NCI-H446 (cell line): ENCODE measurements at places on chromosomes 5 and 9.

- peak; percentile 15 for DNase-seq
These were observed at the start of gene FAM169A for GRCh38 chr5:74865804-74866595. Gene FAM169A (minus strand): TSS chr5:74866387. CDS start chr5:74841676, 24,711 bp downstream.

DNA sequence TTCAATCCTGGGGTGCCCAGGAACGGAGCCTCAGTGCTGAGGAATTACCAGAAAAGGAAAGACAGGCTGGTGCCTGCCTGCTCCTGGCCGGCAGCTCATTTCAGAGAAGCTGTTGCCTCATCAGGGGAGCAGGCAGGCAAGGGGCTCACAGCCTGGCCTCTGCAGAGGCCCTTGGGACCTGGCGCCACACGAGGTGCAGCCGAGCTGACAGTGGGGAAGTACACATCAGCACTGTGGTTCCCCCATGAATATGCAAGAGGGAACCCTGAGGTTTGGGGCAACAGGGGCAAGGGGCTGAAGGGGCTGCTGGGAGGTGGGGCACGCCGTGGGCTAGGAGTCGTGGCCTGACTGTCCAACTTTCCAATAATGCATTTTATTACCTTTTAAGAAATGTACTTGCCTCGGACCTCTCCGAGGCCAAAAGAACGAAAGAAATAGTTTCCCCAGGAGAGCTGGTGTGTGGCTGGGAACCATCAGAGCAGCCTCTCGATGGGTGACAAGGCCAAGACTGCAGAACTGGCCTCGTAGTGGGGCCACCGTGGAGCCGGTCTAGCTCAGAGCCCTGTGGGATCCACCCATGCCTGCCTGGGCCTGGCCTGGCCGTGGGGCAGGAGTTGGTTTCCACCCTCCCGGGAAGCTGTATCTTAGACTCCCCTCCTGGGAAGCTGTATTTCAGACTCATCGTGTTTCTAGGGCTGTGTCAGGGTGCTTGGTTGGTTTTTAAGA lies 198.6 kb downstream of the PAX5 start:
- DNase-seq = no peak

- DNase-seq = no peak
These were observed 627.1 kb downstream of the PDE4D start for GRCh38 chr5:59266410-59266809.

GRCh38 chr9:22112870-22113821 lies 104.0 kb upstream of the CDKN2B start:
- no peak for DNase-seq

- DNase-seq = no peak
These were observed 36.7 kb upstream of the ZCCHC7 start for GRCh38 chr9:37083654-37084053.

GRCh38 chr9:114130624-114131277 lies 24.6 kb upstream of the COL27A1 start:
- no peak for DNase-seq

DNA sequence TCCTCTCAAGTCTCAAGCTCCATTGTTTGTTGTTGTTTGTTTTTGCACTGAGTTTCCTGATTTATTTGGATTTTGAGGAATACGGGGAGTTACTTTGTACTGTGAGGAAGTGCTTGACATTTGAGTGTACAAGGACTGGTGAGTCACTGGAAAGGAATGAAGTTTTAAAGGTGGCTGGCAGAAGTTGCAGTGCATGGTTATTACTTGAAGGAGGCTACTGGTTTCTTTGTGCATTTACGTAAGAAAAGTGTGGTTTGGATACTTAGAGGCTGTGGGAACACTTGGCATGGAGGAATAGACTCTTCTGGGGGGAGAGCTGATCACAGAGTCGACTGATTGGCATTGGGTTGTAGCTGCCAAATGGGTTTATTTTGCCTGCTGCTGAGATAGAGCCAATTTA lies 919.0 kb downstream of the TAF11L14 start:
- no peak for DNase-seq

GRCh38 chr5:15615859-15616258 lies 115.9 kb downstream of the FBXL7 start:
- DNase-seq = no peak

GRCh38 chr9:84669288-84670137 lies at the start of gene NTRK2:
Gene NTRK2 (plus strand): TSS chr9:84669729. CDS start chr9:84670749, 1,020 bp downstream.
- no peak for DNase-seq

- DNase-seq = no peak
These were observed 650 bp downstream of the FRMD3 start for GRCh38 chr9:83537331-83538171.

DNA sequence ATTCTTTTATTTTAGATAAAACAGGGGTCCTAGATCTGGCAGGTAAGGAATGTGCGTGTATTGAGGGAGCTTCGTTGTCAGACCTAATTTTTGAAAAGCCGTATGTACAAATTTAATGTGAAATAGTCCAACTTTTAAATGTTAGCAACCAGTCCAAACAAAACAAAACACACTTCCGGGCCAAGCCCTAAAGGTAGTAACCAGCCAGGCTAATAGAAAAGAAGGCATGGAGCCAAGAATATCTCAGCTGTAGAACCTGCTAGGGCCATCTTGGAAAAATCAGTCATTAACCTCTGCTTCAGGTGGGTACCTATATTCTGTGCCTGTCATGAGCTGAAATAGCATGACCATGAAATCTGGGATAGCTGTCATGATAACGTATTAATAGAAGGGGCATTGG lies 71.0 kb downstream of the SMARCA2 start:
- no peak for DNase-seq

- no peak for DNase-seq
These were observed 740.9 kb downstream of the DTWD2 start for GRCh38 chr5:118247458-118247857.

DNA sequence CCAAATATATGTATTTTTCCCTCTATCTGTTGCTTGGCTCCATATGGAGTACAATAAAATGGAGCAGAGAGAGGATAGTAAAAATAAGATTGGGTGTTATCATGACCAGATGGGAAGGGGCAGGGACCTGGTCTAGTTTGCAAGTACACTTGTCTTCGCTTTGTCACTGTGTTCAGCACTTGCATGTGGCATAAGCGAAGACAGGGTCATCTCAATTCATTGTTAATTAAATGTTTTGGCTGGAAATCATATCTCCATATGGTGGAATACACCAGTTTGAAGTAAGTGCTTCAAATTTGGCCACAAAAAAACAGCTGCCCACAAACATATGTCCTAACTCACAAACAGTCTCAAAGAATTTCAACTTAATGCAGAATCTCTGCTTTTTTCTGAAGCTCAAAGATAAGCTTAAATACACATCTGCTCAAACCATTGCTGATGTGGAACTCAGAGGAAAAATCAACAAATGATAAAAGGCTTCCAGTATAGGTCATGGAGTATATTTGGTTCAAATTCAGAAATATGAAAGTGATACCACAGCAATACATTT lies 865.4 kb downstream of the TLE4 start:
- peak; percentile 4 for DNase-seq

DNA sequence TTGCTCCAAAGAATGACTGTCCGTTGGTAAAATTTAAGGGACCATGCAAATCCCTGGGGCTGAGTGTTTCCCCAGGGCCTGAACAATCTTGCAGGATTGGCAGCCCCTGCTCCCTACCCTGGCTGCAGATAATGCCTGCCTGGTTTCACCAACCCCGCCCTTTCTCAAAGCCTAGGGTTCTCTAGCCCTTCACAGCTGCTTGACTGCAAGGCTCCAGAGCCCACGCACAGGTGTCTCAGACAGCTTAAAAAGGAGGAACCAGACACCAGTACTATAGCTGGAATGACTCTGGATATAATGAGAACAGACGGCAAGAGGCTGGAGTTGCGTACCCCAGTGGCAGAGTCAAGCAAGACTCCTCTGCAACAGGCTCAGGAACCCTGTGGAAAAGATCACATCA lies 25.2 kb upstream of the TNIP1 start:
- DNase-seq = no peak

- DNase-seq = no peak
These were observed 257.2 kb downstream of the YTHDC2 start for GRCh38 chr5:113770648-113771047.

GRCh38 chr5:92017776-92018175 lies 634.7 kb upstream of the ARRDC3 start:
- DNase-seq = no peak

- DNase-seq = no peak
These were observed 2125.8 kb upstream of the WWC1 start for GRCh38 chr5:166165596-166165995.

DNA sequence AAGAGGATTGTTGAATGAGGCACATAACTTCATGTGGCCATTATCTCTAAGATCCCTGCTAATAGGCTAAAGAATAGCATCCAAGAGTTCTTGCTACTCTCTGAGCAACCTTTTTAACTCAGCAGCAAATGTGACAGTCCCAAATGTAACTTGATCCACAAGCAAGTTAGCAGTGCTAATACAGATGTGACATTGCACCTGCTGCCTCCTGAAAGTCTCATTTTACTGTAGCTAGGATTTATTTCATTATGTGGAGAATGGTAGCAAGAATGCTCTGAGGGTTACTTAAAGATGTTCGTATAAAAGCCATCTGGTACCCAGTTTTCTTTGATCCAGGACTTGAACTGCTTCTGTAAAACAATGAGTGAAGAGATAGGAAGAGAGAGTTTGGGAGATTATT lies 45.8 kb downstream of the CDH10 start:
- no peak for DNase-seq

GRCh38 chr9:116910201-116910600 lies 223.1 kb downstream of the TRIM32 start:
- no peak for DNase-seq

DNA sequence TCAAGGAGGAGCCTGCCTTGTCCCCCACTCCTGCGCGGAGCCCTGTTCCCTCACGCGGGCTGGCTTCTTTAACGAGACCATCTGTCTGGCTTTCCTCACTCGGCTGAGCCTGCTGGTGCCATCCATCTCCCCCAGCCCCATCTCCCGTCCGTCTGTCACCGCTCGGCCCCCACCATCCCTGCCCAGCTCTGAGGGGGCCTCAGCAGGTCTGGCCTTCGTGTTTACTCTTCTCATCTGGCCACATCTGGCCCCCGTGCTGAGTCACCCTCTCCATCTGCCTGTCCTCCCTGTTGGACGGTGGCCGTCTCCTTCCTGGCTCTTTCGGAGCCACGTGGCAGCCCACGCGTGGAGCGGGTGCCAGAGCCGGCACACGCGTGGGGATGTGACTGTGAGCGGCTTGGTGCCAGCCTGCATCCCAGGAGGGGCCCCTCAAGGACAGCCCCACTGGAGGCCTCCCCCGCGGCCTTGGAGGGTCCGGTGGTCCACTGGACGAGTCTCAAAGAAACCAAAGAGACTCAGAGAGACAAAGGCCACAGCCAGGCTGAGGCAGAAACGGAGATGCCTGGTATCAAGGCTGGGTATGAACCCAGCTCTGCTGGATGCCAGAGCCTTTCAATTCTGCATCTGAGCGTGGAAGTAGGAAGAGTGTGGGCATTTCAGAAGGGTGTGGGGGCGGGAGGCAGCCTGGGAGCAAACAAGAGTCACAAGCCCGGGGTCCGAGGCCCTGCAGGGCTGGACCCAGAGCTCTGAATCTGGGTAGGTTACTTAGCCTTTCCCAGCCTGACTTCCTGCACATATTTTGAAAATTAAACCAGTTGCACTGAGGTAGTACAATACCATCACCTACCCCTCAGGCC lies 76.7 kb upstream of the UNC5A start:
- DNase-seq = peak; percentile 87

- DNase-seq = no peak
These were observed 165.5 kb downstream of the OLFM1 start for GRCh38 chr9:135252980-135253304.

- peak; percentile 87 for DNase-seq
These were observed at the start of gene ST6GALNAC4 for GRCh38 chr9:127916720-127917581. Gene ST6GALNAC4 (minus strand): TSS chr9:127917041. CDS start chr9:127916419, 622 bp downstream.

DNA sequence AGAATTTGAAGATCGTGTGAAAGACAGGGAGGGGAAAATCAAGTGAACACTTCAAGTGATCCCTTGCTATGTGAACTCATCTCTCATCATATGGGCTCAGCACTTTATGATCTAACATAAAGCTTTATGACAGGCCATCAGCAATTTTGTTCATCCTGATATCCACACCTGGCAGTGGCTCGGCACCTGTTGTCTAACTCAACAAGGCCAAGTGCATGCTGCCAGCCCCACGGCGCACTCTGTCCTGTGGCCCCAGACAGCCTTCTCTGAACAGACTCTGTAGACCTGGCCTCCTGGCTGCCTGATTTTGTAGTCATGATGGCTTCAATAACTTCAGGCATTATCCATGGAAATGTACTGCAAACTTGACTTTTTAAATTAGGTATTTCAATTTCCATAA lies 106.3 kb downstream of the MEF2C start:
- DNase-seq = no peak

GRCh38 chr5:53362521-53362941 lies 117.9 kb upstream of the FST start:
- no peak for DNase-seq

GRCh38 chr5:30926218-30926617 lies 267.3 kb upstream of the CDH6 start:
- DNase-seq = no peak

DNA sequence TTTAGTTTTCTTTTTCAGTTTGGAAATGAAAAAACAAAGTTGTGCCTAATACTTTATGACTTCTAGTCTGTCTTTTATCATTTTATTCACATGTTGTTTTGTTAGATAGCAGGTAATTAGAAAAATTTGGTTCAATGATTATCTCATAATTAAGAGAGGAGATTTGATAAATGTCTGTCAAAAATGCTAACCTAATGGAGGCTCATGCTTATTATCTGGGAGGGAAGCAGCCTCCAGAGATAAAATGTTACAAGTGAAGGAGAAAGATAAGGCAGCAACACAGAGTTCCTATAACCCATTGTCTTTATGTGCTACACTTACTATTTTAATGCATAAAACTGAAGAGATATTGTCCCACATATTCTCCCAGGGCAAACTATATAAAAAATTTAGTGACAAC lies 53.5 kb downstream of the SLC27A6 start:
- DNase-seq = no peak

DNA sequence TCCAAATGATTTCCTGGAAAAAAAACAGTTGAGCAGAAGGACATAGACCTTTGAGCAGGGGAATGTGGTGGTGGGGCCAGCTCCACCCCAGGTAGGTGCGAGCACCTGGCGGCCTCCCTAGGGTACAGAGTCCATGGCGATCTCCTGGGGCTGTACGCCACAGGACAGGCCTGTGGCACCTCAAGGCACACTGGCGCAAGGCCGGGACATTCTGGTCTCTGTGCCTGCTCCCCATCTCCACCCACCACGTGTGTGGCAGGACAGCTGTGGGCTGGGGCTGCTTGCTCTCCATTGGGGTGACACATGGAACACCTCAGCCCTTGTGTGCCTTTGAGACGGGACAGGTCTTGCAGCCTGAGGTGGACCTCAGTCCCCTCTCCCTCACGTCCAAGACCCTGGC lies 25.2 kb downstream of the WNK2 start:
- no peak for DNase-seq

DNA sequence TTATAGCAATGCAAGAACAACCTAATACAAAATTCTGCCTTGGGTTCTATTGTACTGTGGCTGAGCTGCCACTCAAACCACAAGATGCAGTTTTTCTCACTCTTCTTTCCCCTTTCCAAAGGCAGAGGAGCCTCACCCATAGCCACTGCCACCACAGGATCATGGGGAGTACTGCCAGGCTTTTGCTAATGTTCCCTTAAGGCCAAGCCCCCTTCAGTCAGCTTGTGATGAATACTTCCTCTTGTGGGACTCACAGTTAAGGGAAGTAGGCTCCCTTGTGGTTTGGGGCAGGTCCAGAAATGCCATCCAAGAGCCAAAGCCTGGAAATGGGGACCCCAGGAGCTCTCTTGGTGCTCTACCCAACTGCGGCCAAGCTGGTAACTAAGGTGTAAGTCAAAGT lies 258.7 kb downstream of the SPATA31D1 start:
- DNase-seq = no peak

GRCh38 chr5:36724467-36725332 lies 118.3 kb downstream of the SLC1A3 start:
- DNase-seq = peak; percentile 80
